ENCODE measurements at places on chromosomes 4 and X.
A peak's percentile ranks its signal among the peaks of the same experiment; 100 is the strongest.

GRCh38 chr4:15897577-15897976, 41.0 kb downstream of the FGFBP1 start:
- DNase-seq, result no peak

- peak; percentile 76 for DNase-seq
These were observed 113.4 kb upstream of the FAM241A start for GRCh38 chr4:112031712-112032328.

GRCh38 chr4:84965553-84966381, 723 bp downstream of the WDFY3 start:
- peak; percentile 51 for DNase-seq

DNA sequence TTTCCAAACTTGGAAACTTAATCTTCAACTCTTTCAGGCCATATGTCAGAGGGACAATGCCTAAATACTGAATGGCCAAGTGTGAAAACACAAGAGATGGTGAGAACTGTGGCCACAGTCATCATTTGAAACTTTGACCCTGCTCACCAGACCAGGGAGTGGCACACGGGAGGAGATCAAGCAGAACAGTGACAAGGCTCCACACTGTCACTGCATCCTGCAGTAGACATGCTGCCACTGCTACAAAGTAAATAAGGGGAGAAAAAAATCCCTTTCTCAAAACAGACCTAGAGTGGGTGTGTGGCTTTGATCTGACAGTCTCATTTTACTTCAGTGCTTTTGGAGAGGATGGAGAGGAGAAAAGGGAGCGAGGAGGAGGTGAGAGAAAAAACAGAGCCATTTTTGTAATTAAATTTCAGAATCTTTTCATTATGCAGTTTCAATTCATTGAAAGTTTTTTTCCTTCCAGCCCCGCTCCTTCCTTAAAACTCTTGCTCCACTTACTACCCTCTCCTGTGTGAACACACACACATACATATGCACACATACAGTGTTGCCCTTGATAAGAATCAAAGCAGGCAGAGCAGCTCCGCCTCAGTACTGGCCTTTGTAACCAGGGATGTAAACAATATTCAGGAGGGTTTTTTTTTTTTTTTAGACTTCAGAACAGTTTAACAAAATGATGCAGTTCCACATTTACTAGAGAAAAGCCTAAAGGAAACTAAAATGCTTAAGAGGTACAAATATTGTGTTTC, 34.4 kb downstream of the NEXMIF start:
- no peak for DNase-seq

DNA sequence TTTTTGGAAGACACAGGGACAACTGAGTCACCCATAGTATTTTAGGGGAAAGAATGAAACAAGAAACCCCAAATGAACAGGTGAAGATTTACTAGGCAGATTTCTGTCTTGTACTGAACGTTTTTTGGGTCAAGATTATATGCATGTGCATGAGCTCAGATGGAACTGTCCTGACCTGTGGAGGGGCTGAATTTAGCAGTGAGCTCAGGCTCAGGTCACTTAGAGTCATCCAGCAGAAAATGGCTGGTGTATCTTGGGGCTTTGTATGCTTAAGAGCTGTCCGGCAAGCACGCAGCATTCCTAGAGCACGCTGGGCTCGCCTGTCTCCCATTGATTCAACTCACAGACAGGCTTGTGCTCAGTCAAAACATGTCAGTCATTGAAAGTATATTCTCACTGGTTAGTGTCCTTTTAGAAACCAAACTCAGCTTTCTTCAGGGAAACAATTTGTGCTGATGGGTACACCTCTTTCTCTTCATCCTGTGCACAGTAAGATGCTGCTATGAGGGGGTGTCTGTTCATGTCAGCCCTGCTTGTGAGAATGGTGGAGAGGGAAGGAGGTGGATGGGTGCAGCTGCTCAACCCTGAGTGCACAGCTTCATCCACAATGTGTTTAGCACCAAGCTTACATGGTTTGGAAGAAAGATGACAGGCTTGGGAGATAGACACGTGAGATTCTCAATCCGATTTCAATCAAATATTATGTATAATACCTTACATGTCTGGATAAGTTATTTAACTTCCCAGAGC, 47.5 kb upstream of the PDLIM3 start:
- DNase-seq, result no peak

- no peak for DNase-seq
These were observed 109.9 kb downstream of the ZNF518B start for GRCh38 chr4:10347281-10347795.

GRCh38 chr4:54843106-54843505, 185.3 kb downstream of the KIT start:
- DNase-seq, result no peak

- no peak for DNase-seq
These were observed 37.8 kb downstream of the SPCS3 start for GRCh38 chr4:176357359-176358082.

DNA sequence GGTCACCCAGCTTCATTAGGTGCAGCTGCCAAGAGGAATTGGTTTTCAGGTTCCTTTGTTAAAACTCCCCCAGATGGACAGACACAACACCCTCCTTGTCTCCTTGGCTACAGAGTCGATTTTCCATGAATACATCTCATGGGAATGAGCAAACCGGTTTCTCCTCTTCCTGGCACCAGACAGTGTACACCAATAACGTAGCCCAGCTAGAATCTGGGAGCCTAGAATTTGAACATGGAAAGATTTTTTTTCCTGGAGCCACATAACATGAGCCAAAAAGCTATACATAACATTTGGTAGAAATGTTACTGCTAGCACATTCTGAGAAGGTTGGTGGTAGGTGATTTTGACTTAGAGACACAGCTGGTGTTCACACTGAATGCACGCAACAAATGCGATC, 62.9 kb upstream of the SLC34A2 start:
- no peak for DNase-seq

- DNase-seq, result peak; percentile 6
These were observed 224.2 kb downstream of the RCHY1 start for GRCh38 chr4:75289914-75290582.

GRCh38 chr4:95018785-95019184, 261.0 kb downstream of the BMPR1B start:
- DNase-seq, result no peak

DNA sequence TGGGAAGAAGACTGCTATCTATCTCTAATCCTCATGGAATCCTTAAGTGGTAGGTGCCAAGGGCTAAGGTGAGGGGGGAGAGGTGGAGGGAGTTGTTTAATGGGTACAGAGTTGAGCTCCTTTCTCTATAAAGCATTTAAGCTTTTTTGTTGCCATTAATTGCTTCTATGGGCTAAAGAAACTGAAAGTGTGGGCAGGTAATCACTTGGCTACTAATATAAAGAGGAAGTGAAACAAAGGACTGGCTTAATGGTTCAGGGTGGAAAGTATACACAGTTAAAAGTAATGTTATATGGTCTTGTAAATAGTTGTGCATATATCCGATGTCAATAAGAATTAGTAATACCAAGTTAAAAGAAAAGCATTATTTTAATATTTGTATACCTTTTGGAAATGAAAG, 83.9 kb downstream of the POLA1 start:
- no peak for DNase-seq

GRCh38 chrX:114532111-114532805, 51.6 kb upstream of the HTR2C start:
- DNase-seq, result no peak

- peak; percentile 24 for DNase-seq
These were observed at the start of gene GPR78 for GRCh38 chr4:8580321-8581093. TSS of gene GPR78 (plus strand) at chr4:8580392. CDS start at chr4:8580983, 591 bp downstream.

DNA sequence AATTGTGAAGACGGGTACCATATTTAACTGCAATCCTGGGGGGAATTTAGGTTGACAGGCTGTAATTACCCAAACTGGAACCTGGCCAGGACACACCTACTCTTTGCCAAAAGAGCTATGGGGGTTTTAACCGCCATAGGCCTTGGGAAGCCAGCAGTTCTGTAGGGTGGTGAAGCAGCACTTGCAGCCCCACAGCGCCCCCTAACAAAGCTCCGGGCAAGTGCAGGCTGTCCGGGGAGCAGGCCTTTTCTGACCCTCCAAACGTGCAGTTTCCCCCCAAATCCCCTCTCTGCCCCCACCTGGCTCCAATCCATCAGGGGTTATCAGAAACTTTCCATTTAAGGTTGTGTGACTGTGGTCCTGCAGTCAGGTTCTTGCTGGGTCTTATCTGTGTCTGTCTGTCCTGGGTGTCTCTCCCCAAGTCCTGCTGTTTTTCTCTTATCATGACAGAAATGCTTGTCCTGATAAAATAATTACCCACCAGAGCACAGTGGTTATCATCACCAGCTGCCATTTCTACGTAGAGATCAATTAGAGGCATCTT, 350.9 kb downstream of the MID1IP1 start:
- peak; percentile 42 for DNase-seq

DNA sequence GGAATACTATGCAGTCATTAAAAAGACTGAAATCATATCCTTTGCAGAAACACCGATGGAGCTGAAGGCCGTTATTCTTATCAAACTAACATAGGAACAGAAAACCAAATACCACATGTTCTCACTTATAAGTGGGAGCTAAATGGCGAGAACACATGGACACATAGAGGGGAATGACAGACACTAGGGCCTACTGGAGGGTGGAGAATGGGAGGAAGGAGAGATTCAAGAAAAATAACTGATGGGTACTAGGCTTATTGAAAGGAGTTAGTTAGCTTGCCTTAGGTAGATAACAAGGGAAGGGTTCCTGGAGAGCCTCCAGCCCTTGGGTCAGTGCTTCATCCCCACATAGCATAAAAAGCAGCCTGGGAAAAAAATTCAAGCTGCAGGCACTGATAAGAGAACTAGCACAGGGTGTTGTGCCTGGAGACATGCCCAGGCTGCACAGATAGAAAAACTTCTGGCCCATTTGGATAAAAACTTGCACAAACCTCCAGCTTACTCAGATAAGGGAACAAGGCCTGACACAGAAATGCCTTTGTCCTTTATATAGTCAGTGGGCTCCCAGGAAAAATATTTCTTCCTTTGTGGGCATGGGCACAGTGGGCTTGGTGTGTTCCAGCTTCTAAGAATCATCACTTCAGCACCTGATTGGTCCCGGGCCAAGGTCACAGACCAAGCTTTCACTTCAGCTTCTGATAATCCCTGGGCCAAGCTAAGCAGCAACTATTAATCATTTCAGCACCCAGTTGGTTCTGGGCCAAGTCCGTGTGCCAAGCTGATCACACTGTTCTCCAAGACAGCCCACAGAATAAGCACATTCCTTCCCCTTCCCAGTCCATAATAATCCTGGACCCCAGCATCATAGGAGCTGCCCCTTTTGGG, 23.1 kb upstream of the PWWP3B start:
- DNase-seq, result no peak

- peak; percentile 53 for DNase-seq
These were observed at the start of gene SCD5 for GRCh38 chr4:82798168-82799005. TSS of gene SCD5 (minus strand) at chr4:82798796. CDS start at chr4:82798537, 259 bp downstream.

DNA sequence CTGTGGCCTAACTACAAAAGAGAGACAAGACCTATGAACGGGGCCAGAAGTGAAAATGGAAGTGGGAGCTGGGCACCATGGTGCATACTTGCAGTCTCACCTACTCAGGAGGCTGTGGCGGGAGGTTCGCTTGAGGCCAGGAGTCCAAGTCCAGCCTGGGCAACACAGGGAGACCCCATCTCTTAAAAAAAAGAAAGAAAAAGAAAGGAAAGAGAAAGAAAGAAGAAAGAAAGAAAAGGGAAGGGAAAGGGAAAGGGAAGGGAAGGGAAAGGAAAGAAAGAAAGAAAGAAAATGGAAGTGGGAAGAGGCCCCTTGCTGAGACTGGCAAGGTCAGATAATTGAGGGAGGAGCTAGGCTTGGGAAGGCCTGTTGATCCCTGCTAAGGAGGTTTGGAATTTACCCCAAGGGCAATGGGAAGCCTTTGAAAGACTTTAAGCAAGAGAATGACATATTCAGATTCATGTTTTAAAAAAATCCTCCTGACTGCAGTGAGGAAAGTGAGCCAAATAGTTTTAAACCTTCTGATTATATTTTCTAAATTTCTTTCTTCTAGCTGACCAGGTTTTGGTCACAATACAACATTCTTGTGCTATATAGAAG, 17.7 kb upstream of the HERC5 start:
- DNase-seq, result peak; percentile 11

DNA sequence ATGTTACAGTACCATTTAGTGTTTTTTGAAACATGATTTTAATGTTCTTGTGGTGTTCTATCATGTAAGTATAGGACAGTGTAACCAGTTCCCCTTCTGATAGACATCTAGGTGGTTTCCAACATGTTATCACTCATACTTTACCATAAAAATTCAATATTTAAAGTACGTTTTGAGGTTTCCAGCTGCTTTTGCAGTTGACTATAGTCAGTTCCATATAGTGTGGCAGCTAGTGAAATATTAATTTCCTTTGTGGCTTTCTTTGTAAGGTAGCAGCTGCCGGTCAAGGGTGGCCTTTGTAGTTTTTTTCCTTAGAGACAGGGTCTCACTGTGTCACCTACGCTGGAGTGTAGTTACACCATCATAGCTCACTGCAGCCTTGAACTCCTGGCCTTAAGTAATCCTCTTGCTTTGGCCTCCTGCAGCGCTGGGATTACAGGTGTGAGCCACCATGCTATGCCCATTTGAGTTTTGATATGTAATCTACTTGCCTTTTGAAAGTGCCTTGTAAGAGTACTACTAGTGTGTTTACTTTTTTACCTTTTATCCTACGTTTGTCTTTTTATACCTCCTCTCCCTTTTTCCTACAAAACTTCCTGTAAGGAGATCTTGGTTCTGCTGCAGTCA, 63.0 kb downstream of the ARHGAP10 start:
- no peak for DNase-seq

- no peak for DNase-seq
These were observed 3.7 kb upstream of the GPR82 start for GRCh38 chrX:41720125-41720779.

Data from suppressor macrophage treated with lipopolysaccharide for 4 hours (primary cell).